ENCODE measurements at places on chromosomes 6 and 20.
A peak's percentile ranks its signal among the peaks of the same experiment; 100 is the strongest.

- no peak for DNase-seq
These were observed 63.9 kb downstream of the CHMP4B start for GRCh38 chr20:33875055-33875454.

- no peak for DNase-seq
These were observed 159.8 kb upstream of the LAMP5 start for GRCh38 chr20:9354579-9354978.

DNA sequence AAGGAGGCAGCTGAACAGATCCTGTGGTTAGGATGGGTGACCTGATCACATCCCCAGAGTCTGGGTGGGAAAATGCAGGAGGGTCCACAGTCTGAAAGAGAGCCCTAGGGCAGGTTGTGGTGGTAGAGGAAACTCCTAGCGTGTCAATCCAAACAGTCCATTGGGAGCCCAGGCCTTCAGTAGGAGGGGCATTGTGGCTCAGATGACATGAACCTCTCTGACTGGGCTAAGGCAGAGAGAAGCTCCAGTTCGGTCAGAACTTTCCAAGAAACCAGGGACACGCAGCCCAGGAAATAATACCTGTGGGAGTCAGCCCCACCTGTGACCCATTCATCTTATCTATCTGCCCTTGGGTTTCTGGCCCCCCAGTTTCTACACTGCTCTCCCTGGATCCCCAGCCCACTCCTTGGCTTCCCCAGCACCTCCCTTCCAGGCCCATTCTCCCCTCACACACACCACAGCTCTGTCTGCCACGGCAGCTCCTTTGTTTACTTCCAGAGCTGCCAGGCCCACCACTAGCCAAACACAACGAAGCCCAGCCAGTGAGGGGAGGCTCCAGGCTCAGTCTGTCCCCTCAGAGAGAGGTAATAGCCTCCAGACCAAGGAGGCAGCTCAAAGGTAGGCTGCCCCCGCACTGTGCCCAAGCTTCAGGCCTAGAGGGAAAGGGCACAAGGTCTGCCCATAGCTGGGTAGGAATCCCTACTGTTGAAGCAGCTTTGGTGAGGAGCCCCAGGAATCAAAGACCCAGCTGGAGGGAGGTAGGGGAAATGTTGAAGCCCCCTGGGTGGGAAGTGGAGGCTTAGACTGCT lies 6.2 kb downstream of the GDF5 start:
- no peak for DNase-seq

DNA sequence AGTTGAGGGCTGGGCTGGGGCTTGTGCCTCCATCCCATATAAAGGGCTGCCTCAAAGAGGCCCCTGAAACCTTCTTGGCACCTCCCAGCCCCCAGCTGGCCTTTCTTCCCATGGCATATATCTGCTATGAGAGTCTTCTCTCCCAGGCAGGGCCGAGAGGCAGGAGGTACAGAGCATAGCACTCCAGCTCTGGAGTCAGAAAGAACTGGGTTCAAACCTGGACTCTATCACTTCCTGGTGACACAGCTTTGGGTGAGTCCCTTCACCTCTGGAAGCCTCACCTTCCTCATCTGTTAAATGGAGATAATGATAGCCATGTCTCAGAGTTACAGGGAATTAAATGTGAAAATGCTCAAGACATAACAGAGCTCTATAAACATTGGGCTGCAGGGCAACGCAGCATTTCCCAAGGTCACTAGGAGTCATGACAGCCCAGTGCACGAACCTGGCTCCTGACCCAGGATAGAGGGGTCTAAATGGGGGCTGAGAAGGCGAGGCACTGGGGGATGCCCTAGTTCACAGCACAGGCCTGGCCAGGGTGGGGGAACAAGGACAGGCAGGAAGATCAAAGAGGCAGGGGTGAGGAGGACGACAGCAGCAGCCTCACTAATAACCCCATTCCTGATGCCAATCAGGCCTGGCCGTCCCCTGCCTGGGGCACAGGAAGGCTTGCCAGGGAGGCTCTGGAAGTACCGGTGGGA lies 1.9 kb downstream of the FAM83C start:
- no peak for DNase-seq

GRCh38 chr6:160265869-160266476 lies 7.4 kb upstream of the SLC22A2 start:
- DNase-seq = no peak

- DNase-seq = no peak
These were observed 37.0 kb upstream of the HINT3 start for GRCh38 chr6:125919618-125920017.

DNA sequence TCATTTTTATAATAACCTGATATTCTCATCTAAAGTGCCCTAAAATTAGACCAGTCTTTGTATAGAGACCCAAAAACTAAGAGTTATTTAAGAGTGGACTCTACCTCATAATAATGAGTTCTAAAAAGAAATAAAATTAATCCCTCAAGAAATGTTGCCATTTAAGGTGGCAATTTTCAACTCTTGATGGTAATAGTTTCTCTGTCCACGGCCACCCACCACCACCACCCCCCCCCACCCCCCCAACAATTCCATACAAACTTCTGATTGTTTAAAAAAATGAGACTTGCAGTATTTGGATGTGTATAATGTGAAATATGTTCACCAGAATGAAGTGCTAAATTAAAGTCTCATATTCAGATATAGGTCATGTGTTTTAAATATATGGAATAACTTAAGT lies 2.4 kb downstream of the MAP7 start:
- no peak for DNase-seq

- DNase-seq = peak; percentile 27
These were observed 483.4 kb upstream of the FLRT3 start for GRCh38 chr20:14820771-14821170.

GRCh38 chr6:144392536-144392935 lies 107.4 kb downstream of the UTRN start:
- DNase-seq = no peak

DNA sequence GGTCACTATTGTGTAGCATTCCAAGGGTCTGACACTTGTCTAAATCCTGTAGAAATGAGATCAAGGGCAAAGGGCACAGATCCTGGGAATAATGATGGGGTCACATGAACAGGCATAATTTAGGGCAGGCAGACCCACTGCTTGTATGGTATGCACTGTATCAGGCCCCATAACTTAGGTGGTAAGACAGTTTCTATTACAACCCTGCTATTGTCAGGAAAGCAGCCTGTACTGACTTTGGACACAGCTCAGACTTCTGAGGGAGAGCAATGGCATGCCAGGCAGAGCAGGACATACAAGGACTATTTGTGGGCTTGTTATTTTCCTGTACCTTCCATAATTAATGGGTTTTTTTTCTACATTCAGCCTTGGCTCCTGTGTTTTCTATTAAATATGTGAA lies 286.8 kb downstream of the PKHD1 start:
- no peak for DNase-seq

GRCh38 chr6:99850841-99851240 lies 143.2 kb downstream of the MCHR2 start:
- DNase-seq = no peak

DNA sequence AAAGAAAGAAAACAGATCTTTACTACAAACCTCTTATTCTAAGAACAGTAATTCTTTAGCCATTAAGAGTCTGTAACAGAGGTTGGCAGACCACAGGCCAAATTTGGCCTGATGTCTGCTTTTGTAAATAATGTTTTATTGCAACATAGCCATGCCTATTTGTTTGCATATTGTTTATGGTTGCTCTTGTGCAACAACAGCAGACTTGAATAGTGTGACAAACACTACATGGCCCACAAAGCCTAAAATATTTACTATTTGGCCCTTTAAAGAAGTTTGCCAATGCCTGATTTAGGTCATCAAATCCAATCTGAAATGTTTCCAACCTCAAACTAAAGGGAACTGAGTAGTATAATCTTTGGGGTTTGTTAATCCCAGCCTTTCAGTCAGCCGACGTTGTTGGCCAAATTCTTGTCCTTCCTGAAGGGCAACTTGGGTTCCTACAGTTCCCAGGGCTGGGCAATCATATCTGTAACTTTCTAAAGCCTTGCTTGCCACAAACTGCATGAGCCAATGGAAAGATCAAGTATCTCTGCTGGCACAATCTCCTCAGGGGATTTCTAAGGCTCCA lies 33.9 kb upstream of the TBC1D20 start:
- DNase-seq = no peak

- DNase-seq = no peak
These were observed 15.0 kb downstream of the TRAPPC3L start for GRCh38 chr6:116530436-116530835.

- no peak for DNase-seq
These were observed 46.0 kb downstream of the TIAM2 start for GRCh38 chr6:155040901-155041650.

GRCh38 chr20:47795214-47795907 lies 10.1 kb upstream of the SULF2 start:
- DNase-seq = no peak

DNA sequence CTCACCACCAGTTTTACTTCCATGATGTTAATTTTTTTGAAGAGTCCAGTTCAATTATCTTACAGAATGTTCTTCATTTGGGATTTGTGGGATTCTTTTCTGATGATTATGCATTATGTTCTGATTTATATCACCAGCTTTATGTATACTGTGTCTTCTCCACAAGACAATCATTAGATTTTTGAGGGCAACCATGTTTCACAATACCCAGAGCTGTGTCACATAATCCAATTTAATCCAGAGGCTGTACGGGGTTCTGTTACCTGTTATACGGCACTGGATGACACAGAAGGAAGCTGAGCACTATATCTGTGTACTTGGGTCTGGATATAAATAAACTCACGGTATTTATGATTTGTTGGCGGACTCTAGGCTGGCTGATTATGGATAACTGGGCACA lies 41.6 kb upstream of the RPN2 start:
- no peak for DNase-seq

DNA sequence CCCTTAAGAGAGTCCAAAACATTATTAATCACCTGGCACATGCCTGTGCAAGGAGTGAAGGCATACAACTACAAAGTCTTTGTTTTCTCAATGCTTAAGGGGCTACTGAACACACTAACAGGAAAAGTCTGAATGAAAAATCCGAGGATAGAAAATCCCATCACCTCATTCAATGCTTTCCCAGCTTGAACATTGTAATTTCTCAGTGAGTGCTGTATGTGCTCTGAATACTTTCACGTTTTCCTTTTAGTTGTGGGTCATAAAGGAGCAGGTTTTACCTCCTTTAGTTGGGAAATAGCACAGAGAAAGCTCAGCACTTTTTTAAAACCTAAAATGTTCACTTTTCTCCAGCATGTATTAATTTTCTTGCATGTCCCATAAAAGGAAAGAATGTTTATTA lies 45.9 kb upstream of the SPTLC3 start:
- DNase-seq = no peak

- peak; percentile 2 for DNase-seq
These were observed 143.2 kb upstream of the EPHA7 start for GRCh38 chr6:93562582-93562981.

DNA sequence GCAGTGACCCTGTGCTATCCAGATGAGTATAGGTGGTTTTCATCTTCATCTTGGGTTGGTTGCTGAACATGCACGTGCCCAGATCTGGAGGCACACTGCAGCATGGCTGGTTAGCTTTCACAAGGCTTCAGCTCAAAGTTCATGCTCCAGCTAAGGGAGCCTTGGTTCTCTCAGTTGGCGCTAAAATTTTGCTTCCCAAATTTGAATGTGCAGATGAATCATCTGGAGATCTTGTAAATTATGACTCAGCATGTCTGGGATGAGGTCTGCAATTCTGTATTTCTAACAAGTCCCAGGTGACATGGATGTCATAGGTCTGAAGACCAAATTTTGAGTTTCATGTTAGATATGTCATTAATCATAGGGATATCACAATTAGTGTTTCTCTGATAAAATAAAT lies 230.8 kb downstream of the FOXA2 start:
- no peak for DNase-seq

GRCh38 chr6:136226674-136227377 lies 23.3 kb downstream of the MTFR2 start:
- DNase-seq = no peak

GRCh38 chr20:8175741-8176675 lies 43.9 kb downstream of the PLCB1 start:
- DNase-seq = no peak

DNA sequence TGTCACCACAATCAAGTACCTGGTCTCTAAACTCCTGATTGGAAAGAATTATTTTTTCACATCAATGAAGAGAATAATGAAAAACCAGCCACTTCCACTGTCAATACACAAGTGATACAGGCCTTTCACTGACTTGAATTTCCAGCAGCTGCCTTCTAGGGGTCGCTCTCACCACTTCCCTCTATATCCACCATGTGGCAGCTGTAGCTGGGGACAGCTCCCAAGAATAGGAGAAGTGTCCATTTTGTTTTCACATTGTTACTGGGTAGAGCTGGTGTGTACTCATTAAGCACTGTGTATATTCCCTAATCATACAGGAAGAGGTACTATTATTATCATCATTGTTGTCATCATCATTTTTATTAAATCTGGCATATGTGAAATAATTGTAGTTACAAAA lies 438.4 kb upstream of the SPTLC3 start:
- no peak for DNase-seq

DNA sequence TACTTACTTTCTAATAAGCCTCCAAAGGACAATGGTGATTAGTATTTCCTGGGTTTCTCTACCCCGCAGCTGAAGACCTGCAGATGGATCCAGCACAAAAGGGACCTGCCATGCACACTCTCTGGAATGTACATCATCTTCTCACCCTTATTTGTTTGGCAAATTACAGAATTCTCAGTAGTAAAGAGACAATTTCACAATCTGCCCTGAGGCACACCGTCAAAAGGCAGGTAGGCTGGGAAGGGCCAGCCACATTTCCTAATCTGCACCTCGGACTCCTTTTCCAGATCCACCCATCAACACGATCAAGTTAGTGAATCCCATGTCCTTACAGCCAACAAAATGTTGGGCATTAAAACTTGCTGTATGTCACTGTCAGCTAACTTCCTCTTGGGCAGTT lies 4.9 kb downstream of the OVOL2 start:
- DNase-seq = no peak

- DNase-seq = no peak
These were observed 80.3 kb downstream of the JARID2 start for GRCh38 chr6:15326067-15326614.

DNA sequence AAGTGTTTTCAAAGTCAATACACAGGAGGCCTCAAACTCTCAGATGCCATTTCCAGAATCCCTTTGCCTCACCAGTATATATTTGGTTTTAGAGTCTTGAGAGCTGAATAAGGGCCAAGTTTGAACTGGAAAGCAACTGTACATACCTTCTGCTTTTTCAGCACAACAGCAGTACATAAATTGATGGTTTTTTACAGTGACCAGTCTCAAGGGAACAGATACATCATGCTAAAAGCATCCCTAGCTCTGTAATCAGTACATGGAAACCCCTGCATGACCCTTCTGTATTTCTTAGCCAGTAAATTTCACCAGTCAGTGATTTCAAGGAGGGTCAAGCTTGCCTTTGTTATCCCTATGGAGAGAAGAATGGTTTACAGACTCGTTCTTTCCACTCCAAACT lies 40.6 kb upstream of the ECHDC1 start:
- peak; percentile 56 for DNase-seq

- peak; percentile 71 for DNase-seq
These were observed 374.1 kb downstream of the CD109 start for GRCh38 chr6:74070091-74070490.

DNA sequence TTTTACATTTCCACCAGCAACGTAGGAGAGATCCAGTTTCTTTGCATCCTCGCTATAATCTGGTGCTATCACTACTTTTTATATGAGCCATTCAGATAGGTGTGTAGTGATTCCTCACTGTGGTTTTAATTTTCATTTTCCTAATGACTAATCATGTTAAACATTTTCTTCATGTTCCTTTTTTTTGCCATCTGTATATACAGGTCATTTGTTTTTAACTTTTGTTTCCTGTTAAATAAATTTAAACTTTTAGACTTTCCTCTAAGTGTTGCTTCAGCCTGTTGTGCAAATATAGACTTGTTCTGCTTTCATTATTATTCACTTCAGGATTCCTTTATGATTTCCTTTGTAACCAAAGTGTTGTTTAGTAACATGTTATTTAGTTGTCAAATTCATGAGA lies 697.4 kb downstream of the PTPRT start:
- DNase-seq = no peak

Measured in fibroblast of skin of abdomen (primary cell).